Right ventricle myocardium inferior (tissue), 1 donor: ENCODE measurements at places on chromosomes 4 and X. TPM values are rescaled to one million over a fixed set of nuclear protein-coding genes. Genes with fewer than 3 reads are reported as not detected.
A peak's percentile ranks its signal among the peaks of the same experiment; 100 is the strongest.

DNA sequence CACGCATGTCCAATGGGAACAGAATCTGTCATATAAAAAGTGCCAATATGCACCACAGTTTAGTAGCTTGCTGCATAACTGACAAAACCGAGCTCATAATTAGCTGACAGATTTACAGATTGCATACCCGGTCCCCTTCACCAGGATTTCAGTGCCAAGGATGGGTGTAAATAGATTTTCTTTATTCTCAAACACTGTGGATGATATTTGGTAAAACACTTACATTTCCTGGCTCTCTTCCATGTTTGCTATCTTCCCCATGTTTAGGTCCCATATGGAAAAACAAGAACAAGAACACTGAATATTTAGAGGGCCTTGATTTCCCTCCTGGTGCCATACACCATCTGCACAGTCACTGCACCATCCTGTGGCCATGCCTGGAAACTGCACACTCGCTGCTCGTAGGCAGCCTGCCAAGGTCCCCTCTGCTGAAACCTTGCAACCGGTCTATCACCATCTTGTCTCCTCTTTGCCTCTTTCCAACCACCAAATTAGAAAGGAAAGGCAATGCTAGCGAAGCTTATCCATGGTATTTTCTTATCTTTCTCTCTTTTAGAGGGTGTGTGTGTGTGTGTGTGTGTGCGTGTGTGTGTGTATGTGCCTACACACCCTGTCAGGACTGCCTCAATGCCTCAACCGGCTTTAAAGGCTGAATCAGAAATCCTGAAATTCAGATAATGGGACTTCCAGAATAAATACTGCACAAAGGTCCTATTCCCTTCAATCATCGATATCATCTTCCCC lies 124.2 kb upstream of the MBNL3 start:
- peak; percentile 74 for DNase-seq

- DNase-seq, result no peak
Measured at GRCh38 chrX:104351173-104351769, 96.5 kb upstream of the ESX1 start.

GRCh38 chrX:101677028-101677427 lies 17.4 kb upstream of the ARMCX2 start:
- DNase-seq, result no peak

GRCh38 chr4:7189475-7190277 lies 2.7 kb upstream of the SORCS2 start:
- no peak for DNase-seq

DNA sequence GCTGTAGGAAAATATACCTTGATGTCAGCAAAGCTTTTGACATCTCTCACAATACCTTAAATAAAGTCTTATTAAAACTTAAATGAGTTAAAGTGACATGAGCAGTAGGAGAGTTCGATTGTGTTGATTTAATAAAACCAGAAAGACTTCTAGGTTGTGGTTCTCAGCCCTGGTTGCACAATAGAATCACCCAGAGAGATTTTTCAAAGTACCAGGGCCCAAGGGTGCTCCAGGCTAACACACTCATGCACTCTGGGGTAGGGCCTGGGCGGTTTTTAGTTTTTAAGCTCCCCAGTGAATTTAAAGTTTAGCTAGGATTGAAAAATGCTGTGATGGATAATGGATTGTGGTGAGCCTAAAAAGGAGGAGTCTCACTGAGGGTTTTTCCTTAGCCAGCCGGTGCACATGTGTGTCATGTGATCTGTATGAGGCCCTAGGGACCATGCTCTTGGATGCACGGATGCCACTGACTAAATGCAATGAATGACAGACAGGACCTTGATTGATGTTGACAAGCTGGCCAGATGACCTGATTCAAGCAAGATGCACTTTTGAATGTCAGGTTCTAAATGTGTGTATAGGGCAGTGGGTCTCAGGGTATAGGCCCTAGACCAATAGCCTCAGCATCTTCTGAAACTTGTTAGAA lies 185.0 kb downstream of the PTTG2 start:
- no peak for DNase-seq

DNA sequence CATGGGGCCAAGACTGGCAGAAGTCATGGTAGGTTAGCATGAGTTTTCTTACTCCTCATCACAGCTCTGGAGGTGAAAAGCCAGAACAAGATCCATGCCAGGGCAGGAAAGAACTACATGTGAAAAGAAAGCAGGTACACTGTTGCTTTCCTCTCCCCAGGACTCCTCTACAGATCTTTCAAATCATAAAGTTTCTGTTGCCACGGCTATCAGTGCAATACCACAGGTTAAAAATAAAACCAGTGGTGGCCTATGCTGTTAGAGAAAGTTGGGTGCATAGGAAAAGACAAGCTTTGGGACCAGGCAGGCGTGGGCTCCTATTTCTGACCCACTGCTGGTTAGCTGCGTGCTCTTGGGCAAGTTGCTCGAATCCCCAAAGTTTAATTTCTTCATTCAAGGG lies 81.4 kb downstream of the SH3RF1 start:
- no peak for DNase-seq

- no peak for DNase-seq
Measured at GRCh38 chr4:5881340-5881739, 11.5 kb downstream of the CRMP1 start.

DNA sequence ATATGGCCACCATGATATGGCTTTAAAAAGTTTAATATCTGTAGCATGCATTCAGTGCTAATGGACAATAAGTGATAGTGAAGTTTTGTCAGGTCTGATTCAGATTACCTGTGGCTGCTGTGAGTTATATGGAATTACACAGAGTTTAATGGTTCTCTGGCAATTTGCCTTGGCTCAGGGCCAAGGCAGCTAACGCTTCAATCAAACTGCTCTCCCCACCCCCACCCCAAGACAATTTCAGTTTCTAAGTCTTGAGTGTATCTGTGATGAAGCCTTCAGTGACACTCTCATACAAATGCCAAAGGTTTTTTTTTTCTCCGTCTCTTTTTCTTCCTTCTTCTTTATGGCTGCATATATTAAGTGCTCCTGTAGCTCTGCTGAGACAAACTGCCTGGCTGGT lies 106.6 kb downstream of the SHROOM4 start:
- no peak for DNase-seq

DNA sequence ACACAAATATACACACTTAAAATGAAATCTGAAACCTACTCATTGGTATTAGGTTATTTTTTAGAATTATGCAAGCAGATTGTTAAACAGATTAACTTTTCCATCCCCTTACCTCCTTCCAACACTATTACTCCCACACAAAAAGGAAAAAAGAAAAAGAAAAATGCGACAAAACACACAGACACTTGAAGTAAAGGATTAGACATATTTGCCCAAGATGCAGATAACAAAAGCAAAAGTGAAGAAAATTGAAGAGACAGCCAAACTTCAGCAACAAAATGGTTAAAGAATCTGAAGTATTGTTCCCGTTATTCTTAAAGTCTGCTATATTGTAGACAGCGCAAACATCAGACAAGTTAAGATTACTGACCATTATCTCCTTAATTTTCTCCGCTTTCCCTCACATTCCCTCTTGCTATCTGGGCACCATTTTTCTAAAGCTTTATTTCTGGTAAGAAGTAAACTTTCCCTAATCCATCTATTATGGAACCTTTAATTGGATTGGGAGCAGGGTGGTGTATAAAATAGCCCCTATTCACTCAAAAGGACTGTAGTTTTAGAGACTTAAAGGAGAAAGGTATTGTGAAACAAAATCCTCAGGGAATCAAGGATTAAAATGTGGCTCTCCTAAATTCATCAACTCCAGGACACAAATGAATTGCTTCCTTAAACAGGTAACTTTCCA lies 34.7 kb upstream of the MAB21L2 start:
- DNase-seq, result no peak

- DNase-seq, result no peak
Measured at GRCh38 chrX:23403849-23404248, 69.2 kb downstream of the PTCHD1 start.

GRCh38 chrX:3811331-3812311 lies 98.2 kb upstream of the PRKX start:
- no peak for DNase-seq

GRCh38 chrX:150167482-150168324 lies 195.4 kb upstream of the MAMLD1 start:
- no peak for DNase-seq

- DNase-seq, result no peak
Measured at GRCh38 chr4:183129125-183129524, 30.1 kb downstream of the WWC2 start.

DNA sequence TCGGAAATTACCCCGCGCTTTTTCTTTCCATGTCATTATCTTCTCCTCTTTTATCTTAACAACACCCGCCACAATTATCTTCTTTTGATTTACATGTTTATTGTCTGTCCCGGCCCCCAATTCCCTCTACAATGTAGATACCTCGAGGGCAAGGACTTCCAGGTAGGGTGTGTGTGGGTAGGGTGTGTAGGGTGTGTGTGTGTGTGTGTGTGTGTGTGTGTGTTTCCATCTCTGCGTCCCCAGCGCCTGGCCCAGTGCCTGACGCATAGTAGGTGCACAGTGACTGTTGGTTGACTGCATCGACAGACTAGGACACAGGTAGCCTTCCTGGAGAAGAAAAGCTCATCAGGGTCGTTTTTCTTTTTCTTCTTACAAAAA lies 103.1 kb downstream of the UCHL1 start:
- no peak for DNase-seq

DNA sequence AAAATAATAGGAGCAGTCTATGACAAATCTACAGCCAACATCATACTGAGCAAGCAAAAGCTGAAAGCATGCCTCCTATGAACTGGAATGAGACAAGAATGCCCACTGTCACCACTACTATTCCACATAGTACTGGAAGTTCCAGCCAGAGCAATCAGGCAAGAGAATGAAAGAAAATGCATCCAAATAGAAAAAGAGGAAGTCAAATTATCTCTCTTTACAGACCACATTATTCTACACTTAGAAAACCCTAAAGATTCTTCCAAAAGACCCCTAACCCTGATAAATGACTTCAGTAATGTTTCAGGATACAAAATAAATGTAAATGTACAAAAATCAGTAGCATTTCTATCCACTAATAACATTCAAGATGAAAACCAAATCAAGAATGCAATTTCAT lies 249.0 kb downstream of the STK32B start:
- no peak for DNase-seq

DNA sequence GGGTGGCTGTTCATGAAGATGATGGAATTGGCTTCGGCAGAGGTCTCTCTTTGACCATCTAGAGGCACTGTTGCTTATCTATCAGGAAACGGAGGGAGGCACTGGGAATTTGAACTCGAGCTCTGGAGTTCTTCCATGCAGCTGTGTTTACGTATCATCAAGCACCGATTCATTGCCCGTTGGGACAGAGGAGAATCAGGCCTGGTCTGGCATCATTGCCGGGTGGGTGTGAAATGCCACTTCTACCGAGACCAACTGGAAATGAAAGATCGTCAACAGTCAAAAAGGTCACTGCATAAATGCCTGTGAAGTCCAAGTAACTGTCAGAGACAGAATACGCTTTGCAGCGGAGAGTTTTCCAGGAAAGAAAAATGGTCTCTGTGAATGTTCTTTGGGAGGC lies 166.9 kb downstream of the ASMT start:
- DNase-seq, result no peak

- DNase-seq, result no peak
Measured at GRCh38 chrX:20753076-20753475, 486.4 kb upstream of the RPS6KA3 start.

DNA sequence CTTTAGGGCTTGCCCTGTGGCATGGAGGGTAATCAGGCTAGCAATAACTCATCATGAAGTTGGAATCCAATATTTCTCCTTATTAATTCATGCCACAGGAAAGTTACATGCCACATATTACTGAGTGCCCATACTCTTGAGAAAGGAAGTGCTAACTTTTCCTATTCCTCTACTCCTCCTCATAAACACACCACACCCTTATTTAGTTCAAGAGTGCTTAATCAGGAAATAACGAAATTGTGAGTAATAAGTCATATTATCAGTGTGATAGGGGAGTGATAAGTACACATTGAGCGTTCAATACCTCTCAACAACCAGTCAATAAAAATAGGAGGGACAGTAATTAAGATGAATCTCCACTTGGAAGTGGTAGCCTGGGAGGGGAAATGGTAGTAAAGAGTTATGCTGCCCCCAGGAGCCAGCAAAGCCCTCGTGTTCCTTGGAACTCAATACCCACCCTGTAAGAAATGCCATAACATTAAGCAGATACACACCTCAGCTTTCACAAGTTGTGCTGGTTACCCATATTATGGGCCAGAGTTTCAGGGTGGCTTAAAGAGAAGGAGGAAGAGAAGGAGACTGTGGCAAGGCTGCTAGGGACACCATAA lies 410.0 kb upstream of the NR3C2 start:
- DNase-seq, result no peak

GRCh38 chrX:35622601-35623000 lies 175.5 kb upstream of the MAGEB16 start:
- no peak for DNase-seq

DNA sequence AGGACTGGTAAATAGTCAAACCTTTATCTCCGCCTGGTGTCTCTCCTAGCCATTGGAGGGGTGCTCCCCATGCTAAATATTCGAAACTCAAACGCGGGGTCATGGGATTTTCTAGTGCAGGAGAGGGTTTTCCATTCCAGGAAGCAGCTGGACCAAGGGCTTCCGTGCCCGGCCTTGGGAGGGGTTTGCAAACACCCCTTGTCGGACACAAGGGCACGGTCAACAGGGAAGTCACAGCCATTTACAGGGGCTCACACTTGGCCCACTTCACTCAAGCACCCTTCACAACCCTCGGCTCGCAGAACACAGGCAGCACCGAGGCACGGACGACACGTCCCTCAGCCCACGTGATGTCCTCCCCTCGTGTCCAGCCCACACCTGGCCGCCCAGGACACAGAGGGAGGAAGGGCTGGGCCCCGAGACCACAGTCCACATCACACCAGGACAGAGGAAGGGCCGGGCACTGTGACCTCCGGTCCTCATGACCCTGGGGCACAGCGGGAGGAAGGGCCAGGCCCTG lies 10.3 kb upstream of the PLCXD1 start:
- DNase-seq, result no peak

- DNase-seq, result no peak
Measured at GRCh38 chrX:40448793-40449192, 132.0 kb upstream of the ATP6AP2 start.

TXK gene
- total RNA-seq, result 1.0 TPM

ATOH1 gene
- not detected for total RNA-seq

EMCN gene
- total RNA-seq, result 46.4 TPM

REPS2 gene
- 10.1 TPM for total RNA-seq

MSX1 gene
- 2.7 TPM for total RNA-seq

HMGN5 gene
- 1.3 TPM for total RNA-seq

VCX3A gene
- total RNA-seq, result not detected

STOX2 gene
- total RNA-seq, result 9.9 TPM

SAGE1 gene
- not detected for total RNA-seq

TKTL2 gene
- not detected for total RNA-seq

NXF3 gene
- total RNA-seq, result 0.22 TPM

FAM53A gene
- 0.49 TPM for total RNA-seq

FGD1 gene
- total RNA-seq, result 6.4 TPM

SYN1 gene
- total RNA-seq, result 11.1 TPM

ZNF711 gene
- 0.27 TPM for total RNA-seq

F8A2 gene
- total RNA-seq, result not detected

PRKG2 gene
- 0.05 TPM for total RNA-seq
